Breast epithelium (tissue), 4 donors: ENCODE measurements at places on chromosomes 12 and 14.

DNA sequence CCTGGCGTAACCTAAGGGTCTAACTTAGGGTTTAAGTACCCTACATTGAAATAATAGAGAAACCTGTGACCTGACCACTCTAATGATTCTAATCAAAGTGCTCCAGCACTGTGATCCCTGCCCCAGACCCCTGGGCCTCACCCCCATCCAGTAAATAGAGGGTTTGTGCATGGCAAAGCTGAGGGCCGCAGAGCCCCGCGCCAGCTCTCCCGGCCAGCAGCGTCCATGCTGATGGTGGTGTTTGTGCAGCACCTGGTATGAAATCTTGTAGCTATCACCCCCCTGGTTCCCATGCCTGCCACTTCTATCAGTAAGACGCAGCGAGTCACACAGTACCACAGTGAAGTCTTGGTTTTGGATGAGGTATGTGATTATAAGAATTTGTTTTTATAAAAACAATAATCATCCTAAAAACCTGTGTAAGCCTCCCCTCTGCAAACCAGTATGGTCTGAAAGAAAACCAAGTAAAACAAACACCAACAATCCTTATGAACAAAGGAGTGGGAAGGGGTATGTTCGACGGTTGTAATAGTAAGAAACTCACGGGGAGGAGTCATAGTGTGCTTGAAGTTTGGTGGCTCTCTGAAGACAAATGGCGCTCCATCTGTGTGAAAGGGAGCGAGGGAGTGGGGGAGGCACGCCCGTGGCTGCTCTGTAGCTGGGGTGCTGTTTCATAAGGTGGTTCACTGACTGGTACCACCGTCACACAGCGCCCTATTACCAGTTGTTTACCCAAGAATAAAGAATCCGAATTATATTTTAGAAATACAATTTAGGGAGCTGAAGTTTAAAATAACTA lies 156.2 kb downstream of the CACNA1C start:
- no peak for DNase-seq

DNA sequence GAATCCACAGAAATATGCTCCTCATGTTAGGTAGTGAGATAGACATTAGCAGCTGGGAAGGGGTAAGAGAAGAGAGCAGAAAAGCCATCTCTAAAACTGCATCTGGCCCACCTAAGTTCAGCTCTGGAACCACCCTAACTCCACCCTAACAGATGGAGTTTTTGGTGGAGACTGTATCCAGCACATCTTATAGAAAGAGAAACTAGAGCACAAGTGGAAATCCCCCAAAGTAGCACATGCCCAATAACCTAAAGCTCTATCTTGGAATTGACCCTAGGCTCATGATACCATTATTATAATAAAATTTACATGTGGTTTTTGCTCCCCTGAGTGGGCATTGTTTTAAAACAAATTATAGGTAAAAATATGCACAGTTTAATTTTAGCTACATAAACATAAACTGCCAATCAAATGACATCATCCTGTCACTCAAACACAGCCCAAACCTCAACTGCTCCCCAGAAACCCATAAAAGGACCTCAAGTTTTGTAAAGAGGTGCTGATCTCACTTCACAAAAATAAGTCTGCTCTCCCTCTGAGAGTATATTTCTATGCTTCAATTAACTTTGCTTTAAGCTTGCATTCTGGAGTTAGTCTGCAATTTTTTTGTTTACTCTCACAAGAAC lies 206.4 kb downstream of the PIK3C2G start:
- DNase-seq, result no peak

GRCh38 chr12:31444736-31445135 lies 118.8 kb upstream of the SINHCAF start:
- DNase-seq, result no peak

DNA sequence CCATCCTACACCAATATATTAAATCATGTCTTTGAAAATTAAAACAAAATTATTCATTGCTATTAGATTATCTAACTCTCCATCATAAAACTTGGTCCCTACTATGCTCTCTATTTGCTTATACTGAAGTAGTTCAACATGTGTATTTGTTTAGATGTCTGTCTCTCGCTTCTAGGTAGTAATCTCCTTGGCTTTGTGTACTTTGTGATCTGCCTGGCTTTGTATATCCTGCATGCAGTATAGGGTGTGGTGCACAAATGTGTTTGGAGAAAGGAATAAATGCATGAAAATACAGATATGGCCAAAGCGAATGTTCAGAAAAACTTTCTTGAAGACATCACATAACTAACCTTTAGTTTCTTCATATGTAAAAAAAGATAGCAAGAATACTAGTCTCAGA lies 246.6 kb upstream of the LRFN5 start:
- no peak for DNase-seq

GRCh38 chr12:56271031-56271430 lies 4.3 kb downstream of the COQ10A start:
- DNase-seq, result no peak

- no peak for DNase-seq
Observed at GRCh38 chr12:6046511-6047180, 77.8 kb downstream of the VWF start.

GRCh38 chr12:28242129-28242495 lies 51.9 kb downstream of the CCDC91 start:
- DNase-seq, result no peak
